ENCODE measurements at places on chromosomes 4 and X.

- DNase-seq = no peak
Measured at GRCh38 chr4:21888195-21888976, 60.2 kb downstream of the KCNIP4 start.

DNA sequence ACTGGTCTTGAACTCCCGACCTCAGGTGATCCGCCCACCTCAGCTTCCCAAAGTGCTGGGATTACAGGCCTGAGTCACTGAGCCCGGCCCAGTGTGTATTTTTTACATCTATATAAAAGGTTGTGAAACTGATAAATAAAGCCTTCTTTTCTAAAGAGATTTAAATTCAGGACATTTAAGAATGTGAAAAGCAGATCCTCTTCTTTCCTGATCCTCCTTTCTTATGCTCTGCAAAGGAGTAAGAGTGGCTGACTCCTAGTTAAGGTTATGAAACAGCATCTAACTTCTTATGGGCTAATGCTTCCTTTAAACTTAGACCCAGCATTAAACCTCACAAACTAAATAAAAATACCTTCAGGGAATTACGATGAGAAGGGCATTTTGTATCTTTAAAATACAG is 197.7 kb upstream of the MAB21L2 start:
- no peak for DNase-seq

GRCh38 chr4:15654593-15655222 is 449 bp downstream of the FBXL5 start:
- DNase-seq = no peak

DNA sequence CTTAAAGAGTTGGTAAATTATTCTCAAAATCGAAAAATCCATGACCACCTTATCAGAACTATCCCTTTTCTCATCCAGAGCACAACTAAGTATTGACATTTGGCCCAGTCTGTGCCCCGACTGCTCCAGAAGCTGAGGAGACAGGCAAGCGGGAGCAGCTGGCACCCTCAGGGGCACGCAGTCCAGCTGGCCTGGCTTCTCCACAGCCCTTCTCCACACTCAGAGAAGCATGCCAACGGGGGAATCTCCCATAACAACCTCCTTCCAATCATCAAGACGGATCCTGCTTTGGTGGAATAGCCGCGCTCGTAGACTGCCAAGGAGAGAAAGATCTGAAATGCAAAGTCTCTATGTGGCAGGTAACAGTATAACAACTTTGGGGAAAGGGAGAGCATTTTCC is 85.4 kb downstream of the AFAP1 start:
- no peak for DNase-seq

DNA sequence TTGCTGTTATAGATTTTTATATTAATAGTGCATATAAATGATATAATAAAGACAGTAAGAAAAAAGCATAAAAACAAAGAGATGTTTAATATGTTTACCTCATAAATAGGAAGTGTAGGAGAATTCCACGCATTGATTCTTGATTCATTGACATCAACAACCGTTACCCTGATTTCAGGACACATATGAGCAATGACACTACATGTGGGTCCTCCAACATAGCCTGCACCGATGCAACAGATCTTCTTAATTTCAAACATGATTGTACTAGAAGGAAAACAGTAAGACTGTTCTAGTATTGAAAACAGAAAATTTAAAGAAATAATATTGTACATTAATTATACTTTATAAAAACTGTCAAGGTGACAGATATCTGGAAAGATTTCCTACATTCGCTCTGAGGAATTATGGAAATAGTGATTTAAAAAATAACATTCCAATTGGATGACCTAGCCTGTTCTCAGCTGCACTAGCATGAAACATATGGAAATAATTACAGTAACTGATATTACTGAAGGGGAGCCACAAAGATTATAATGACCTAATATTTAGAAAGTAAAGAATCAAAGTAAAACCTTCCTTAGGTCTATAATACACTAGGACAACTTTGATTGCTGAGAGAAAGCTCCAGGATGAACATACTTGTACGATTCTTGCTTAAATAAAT is 5.9 kb downstream of the UGDH start:
- no peak for DNase-seq

DNA sequence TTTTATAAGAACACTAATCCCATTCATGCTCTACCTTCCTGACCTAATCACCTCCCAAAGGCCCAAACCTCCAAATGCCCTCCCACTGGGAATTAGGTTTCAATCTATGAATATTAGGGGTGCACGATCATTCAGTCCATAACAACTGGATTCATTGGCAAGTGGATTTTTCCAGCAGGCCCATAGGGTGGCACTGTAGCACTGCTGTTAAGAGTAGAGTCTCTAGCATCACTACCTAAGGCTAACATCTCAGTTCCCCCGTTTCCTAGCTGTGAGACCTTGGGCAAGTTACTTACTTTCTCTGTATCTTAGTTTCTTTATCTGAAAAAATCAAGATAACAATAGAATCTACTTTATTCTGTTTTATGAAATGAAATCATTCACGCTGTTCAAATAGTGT is 315.8 kb downstream of the STIM2 start:
- DNase-seq = no peak

- no peak for DNase-seq
Measured at GRCh38 chr4:138217567-138217966, 24.6 kb downstream of the SLC7A11 start.

DNA sequence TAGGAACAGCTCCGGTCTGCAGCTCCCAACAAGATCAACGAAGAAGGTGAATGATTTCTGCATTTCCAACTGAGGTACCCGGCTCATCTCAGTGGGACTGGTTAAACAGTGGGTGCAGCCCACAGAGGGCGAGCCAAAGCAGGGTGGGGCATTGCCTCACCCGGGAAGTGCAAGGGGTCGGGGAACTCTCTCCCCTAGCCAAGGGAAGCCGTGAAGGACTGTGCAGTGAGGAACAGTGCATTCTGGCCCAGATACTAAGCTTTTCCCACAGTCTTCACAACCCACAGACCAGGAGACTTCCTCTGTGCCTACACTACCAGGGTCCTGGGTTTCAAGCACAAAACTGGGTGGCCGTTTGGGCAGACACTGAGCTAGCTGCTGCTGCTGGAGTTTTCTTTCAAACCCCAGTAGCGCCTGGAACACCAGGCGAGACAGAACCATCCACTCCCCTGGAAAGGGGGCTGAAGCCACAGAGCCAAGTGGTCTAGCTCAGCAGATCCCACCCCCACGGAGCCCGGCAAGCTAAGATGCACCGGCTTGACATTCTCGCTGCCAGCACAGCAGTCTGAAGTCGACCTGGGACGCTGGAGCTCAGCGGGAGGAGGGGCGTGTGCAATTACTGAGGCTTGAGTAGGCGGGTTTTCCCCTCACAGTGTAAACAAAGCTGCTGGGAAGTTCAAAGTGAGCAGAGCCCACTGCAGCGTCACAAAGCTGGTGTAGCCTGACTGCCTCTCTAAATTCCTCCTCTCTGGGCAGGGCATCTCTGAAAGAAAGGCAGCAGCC is 84.6 kb downstream of the THOC2 start:
- no peak for DNase-seq

GRCh38 chrX:33273535-33273934 is 62.2 kb upstream of the DMD start:
- no peak for DNase-seq

- no peak for DNase-seq
Measured at GRCh38 chr4:112284662-112285411, 867 bp downstream of the TIFA start.

DNA sequence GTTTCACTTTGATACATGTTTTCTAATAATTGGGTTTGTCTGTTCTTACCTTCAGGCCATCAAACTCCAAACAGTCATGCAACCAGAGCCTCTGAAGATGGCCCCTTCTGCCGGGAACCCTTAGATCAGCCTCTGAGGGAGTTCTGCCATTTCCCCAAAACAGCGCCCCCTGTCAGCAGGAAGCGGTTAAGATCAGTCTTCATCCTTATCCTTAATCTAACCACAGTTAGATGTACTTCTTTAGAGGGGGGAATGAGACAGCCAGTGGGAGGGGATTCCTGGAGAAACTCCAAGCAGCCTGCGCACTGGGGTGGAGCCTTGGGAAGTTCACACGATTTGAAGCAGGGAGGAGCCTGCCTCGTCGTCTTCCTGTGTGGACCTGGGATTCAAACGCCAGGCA is 185.4 kb downstream of the INPP4B start:
- no peak for DNase-seq

- no peak for DNase-seq
Measured at GRCh38 chr4:166143227-166143626, 270.2 kb downstream of the TLL1 start.

DNA sequence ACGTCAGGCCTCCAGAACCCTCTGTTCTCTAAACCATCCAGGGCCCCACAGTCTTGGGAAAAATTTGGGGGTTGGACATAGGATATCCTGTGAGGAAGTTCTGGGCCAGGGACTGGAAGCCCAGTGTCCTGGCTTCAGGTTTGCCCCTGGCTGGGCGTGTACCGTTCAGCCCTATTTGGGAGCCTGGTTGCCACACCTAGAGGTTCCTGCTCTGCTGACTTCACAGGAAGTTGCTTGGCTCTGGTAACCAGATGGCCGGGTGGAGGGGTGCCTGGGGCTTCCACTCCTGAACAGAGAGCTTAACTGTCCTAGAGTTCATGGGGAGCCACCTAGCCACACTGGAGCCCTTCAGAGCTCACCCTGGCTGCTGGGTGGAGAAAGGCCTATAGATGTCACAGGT is 1.1 kb downstream of the TAFAZZIN start:
- DNase-seq = no peak

GRCh38 chrX:136665258-136665900 is 17.4 kb downstream of the CD40LG start:
- no peak for DNase-seq

DNA sequence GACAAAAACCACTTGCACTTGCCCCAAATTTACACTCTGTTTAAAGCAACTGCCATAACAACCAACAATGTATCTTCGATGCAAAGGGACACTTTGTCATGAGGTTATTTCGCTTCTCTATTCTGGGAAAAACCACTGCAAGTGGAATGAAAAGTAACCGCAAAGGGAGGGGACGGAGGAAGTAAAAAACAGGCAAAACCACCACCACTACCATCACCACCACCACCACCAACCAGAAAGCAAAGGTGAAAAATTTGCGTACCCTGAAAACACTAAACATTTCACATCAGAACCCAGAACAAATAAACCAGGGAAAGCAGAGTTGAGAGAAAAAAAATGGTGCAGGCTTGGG is 1.2 kb upstream of the N4BP2 start:
- no peak for DNase-seq

GRCh38 chr4:155566354-155566753 is 100.3 kb upstream of the GUCY1A1 start:
- DNase-seq = no peak

GRCh38 chr4:26964994-26965393 is 104.4 kb downstream of the STIM2 start:
- no peak for DNase-seq

DNA sequence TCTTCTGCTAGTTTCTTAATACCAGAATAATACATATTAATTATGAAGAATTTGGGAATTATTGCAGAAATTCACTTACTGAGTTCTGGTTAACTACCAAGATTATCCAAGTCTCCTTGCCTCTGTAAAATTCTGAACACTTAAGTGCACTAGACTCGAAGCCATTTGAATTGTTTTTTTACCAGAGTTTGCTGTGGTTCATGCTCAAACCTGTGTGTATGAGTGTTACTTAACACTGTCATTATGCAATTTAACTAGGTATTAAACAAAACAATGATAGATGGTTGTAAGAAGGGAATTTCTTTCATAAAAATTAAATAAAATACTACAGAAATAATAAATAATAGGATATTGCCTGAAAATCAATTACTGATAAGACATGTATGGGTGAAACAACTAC is 145.6 kb upstream of the FAT4 start:
- DNase-seq = no peak

DNA sequence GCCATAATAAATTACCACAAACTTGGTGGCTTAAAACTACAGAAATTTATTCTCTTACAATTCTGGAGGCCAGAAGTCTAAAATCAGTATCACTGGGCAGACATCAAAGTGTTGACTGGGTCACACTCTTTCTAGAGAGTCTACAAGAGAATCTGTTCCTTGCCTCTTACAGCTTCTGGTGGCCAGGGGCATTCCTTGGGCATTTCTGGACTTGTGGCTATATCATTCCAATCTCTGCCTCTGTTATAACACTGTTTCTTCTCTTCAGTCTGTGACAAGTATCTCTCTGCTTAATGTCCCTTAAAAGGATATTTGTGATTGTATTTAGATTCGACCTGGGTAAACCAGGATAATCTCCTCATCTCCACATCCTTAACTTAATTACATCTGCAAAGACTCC is 207.3 kb upstream of the DCAF8L1 start:
- DNase-seq = no peak

- DNase-seq = no peak
Measured at GRCh38 chr4:113835005-113835404, 73.5 kb upstream of the CAMK2D start.

GRCh38 chr4:55175779-55176231 is 50.4 kb upstream of the KDR start:
- DNase-seq = no peak

GRCh38 chr4:72432282-72432681 is 136.7 kb downstream of the ADAMTS3 start:
- no peak for DNase-seq

DNA sequence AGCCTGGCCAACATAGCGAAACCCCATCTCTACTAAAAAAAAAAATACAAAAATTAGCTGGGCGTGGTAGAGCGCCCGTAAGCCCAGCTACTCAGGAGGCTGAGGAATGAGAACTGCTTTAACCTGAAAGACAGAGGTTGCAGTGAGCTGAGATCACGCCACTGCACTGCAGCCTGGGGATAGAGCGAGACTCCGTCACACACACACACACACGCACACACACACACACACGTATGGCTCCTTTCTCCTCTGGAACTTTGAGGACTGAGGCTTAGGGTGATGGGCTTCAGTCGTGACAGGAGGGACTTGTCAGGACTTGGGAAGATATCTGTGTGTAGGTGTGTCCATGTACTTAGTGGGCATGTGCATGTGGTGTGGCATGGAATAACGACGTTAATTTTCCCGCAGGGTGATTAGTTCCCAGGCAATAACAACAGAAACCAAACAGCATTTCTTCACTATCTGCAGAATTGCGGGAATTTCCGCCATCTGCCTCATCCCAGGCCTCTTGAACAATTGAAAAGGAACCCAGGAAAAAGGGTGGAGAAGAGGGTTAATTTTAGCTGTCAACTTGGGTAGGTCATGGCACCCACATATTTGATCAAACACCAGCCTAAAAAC is 47.7 kb downstream of the RWDD4 start:
- DNase-seq = no peak

GRCh38 chr4:116357758-116358157 is 727.6 kb downstream of the TRAM1L1 start:
- no peak for DNase-seq

GRCh38 chr4:151567056-151567455 is 158.1 kb downstream of the FHIP1A start:
- no peak for DNase-seq

DNA sequence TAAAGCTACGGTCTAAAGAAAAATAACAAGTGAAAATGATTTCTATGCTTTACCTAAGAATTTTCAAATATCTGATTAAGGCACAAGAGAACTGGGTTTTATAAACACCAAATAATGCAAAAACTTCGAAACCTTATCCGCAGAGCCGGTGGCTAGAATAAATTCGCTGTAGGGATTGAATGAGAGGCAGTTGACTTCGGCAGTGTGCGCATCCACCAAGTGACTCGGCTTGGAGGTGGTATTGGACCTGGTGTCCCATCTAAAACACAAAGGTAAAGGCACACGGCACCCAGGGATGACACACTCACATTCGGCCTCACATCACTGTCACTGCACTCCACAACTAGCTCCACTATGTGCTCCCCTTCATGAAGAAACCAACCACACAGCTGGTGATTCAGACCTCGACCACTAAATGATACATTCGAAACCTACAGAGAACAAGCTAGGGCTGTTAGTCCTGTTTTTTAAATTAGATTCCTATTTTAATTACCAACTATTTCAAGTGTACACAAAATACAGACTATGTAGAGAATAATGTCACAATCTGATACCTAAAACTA is 17.5 kb downstream of the RBBP7 start:
- no peak for DNase-seq

Data from substantia nigra (tissue), 51 donors.